NCI-H1694 treated with DMSO at 0.1 percent for 48 hours (cell line): ENCODE measurements at places on chromosomes 11 and 22.

- no peak for DNase-seq
Observed at GRCh38 chr22:27501191-27501936, 300.2 kb downstream of the MN1 start.

GRCh38 chr11:120798854-120799253, 225.0 kb upstream of the TBCEL start:
- no peak for DNase-seq

- DNase-seq, result no peak
Observed at GRCh38 chr22:40535642-40536041, 100.9 kb downstream of the MRTFA start.

- DNase-seq, result no peak
Observed at GRCh38 chr22:31952472-31952871, 8.1 kb downstream of the YWHAH start.

DNA sequence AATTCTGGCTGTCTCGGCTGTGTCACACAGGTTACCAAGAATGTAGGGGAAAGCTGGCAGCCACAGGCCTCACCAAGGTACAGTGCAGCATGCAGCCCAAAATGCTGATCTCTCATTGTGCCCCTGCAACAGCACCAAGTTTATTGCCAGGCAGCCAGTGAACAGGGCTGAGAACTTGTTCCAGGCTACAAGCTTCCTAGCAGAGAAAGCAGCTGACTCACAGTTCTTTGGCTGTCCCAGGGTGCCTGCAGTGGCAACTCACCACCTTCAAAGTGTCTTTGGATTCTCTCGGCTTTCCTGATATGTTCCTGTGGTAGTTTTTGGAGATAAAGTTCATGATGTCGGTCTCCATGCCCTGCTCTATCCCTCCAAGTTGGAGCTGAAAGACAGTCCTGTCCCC, 719.1 kb upstream of the ANO3 start:
- DNase-seq, result no peak

- DNase-seq, result no peak
Observed at GRCh38 chr11:129932381-129933067, 37.1 kb upstream of the NFRKB start.

GRCh38 chr11:116104498-116105174, 600.4 kb upstream of the CADM1 start:
- no peak for DNase-seq
